SJCRH30 (cell line): ENCODE measurements at places on chromosomes 11 and 22. TPM values are rescaled to one million over a fixed set of nuclear protein-coding genes. Genes with fewer than 3 reads are reported as not detected.
A peak's percentile ranks its signal among the peaks of the same experiment; 100 is the strongest.

GRCh38 chr11:57504511-57504910 is 11.0 kb downstream of the SLC43A1 start:
- DNase-seq = no peak
- peaks cover 8% of the 10 kb centered on the region; the same call in 1 of the 2 replicates for H3K4me1 ChIP-seq

GRCh38 chr11:85779956-85780640 is 30.8 kb downstream of the SYTL2 start:
- peak overlapping the region; percentile 91 for H3K27ac ChIP-seq
- H3K36me3 ChIP-seq = no peaks in the 10 kb centered on the region
- no peaks in the 10 kb centered on the region for H3K27me3 ChIP-seq
- H3K4me3 ChIP-seq = no peak overlapping the region

GRCh38 chr22:43852573-43853327 is 9.6 kb downstream of the SULT4A1 start:
- peaks cover 3% of the 10 kb centered on the region; the same call in 1 of the 2 replicates for H3K27me3 ChIP-seq
- no peaks in the 10 kb centered on the region for H3K36me3 ChIP-seq

- no peak for DNase-seq
- no peaks in the 10 kb centered on the region for H3K4me1 ChIP-seq
- H3K36me3 ChIP-seq = no peaks in the 10 kb centered on the region
- no peaks in the 10 kb centered on the region for H3K27me3 ChIP-seq
Measured at GRCh38 chr22:43955883-43956782, 891 bp downstream of the SAMM50 start.

- no peaks in the 10 kb centered on the region for H3K27me3 ChIP-seq
- DNase-seq = peak; percentile 49
- H3K36me3 ChIP-seq = no peaks in the 10 kb centered on the region
- H3K4me1 ChIP-seq = no peaks in the 10 kb centered on the region
- H3K4me3 ChIP-seq = no peak overlapping the region
Measured at GRCh38 chr11:116499396-116500003, 273.3 kb downstream of the BUD13 start.

- peaks cover 5% of the 10 kb centered on the region; the same call in 1 of the 2 replicates for H3K4me1 ChIP-seq
- H3K27ac ChIP-seq = no peak overlapping the region
- H3K27me3 ChIP-seq = no peaks in the 10 kb centered on the region
- H3K4me3 ChIP-seq = no peak overlapping the region
Measured at GRCh38 chr22:32725369-32725988, 76.0 kb upstream of the TIMP3 start.

DNA sequence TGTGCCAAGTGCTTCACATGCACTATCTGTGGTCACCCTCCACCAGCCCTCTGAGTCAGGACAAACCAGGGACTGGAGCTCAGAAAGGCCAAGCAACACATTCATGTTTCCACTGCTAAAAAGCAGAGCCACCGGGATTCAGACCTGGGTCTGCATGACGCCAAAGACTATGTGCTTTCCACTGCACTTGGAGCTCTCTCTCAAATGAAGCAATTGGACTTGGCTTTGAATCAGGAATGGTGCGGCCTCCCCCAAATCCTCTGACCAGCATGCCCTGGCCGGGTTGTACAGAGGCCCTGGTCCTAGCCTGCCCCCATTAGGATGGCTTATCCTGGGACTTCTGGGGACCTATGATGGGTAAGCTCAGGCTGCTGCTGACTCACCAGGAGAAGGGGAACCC is 80.7 kb downstream of the PKNOX2 start:
- peaks cover 6% of the 10 kb centered on the region; the same call in 1 of the 2 replicates for H3K36me3 ChIP-seq
- H3K27ac ChIP-seq = no peak overlapping the region
- H3K4me1 ChIP-seq = no peaks in the 10 kb centered on the region
- DNase-seq = no peak
- no peak overlapping the region for H3K4me3 ChIP-seq

DNA sequence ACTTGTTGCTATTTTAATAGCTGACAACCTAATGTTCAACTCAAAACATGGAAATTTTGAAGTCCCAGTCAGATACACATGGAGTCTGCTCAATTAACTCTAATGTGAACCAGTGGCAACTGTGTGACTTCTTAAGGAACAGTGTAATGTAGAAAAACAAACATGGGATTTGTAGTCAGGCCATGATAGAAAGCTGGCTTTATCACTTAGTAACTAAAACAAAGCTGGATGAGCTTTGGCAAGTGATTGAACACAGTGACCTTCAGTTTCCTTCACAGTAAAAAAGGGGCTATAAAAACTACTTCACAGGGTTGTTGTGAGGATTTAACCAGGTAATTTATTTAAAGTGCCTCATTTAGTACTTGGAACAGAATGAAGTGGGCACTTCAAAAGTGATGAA is 62.6 kb downstream of the PRCP start:
- no peaks in the 10 kb centered on the region for H3K4me1 ChIP-seq
- no peak for DNase-seq
- no peaks in the 10 kb centered on the region for H3K27me3 ChIP-seq
- H3K27ac ChIP-seq = no peak overlapping the region

DNA sequence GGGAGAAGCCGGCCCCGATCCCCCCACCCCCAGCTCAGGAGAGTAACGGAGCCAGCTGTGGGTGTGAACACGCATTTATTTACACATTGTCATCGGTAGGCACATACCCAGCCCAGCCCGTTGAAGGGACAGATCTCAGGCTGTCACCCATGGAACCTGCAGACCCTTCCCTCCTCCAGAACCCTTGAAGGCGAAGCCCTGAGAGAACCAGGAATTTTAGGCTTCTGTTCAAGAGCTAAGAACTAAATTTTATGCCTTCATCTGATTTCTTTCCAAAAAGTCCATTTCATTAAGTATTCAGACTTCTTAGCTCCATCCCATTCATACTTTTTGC is 379 bp upstream of the BRMS1 start:
- no peak overlapping the region for H3K27ac ChIP-seq
- no peak for DNase-seq
- peak overlapping the region; percentile 74 for H3K4me3 ChIP-seq
- no peaks in the 10 kb centered on the region for H3K27me3 ChIP-seq
- H3K4me1 ChIP-seq = peaks cover 2% of the 10 kb centered on the region; the same call in 1 of the 2 replicates

- no peak for DNase-seq
- H3K36me3 ChIP-seq = no peaks in the 10 kb centered on the region
- no peaks in the 10 kb centered on the region for H3K27me3 ChIP-seq
- H3K4me1 ChIP-seq = no peaks in the 10 kb centered on the region
- no peak overlapping the region for H3K27ac ChIP-seq
Measured at GRCh38 chr11:128372977-128373376, 214.4 kb downstream of the ETS1 start.

HSPB2 gene
- 1.0 and 1.5 TPM in 2 replicates for total RNA-seq
